NCI-H345 (cell line): ENCODE measurements at places on chromosomes 7 and 10.

DNA sequence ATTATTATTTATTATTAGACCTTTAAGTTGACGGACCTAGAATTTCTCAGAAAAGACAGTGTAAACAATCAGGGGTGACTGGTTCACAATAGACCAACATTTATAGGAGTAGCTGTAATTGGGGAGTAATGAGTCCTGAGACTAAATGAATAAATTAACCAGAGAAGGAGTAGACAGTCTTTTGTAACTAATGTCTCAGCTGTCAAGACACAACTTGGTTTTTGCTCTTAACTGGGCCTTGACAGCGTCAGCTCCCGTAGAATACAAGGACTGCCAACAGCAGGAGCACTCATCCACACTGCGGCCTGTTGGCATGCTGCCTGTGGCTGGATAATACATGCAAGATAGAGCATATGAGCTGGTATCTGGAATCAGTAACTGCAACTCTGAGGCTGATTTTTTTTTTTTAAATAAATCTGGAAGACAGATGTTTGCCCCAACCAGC lies 123.9 kb downstream of the CACNA2D1 start:
- DNase-seq: peak; percentile 87

DNA sequence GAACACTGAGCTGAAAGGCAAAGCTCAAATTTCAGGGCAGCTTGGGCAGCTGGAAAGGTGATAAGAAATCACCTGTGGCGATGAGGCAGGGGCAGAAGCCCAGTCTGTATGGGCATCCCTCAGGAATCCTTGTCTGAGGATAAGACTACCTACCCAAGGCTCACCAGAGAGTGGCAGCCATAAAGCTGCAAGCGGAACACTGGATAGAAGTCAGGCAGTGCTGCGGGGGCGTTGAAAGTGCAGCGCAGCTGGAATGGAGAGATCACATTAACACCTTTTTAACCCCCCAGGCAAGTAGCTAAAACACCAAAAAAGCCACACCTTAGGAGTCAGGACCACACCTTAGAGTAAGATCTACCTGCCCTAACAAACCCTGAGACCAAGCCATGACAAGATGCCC lies 38.2 kb downstream of the ABCB5 start:
- DNase-seq: no peak

DNA sequence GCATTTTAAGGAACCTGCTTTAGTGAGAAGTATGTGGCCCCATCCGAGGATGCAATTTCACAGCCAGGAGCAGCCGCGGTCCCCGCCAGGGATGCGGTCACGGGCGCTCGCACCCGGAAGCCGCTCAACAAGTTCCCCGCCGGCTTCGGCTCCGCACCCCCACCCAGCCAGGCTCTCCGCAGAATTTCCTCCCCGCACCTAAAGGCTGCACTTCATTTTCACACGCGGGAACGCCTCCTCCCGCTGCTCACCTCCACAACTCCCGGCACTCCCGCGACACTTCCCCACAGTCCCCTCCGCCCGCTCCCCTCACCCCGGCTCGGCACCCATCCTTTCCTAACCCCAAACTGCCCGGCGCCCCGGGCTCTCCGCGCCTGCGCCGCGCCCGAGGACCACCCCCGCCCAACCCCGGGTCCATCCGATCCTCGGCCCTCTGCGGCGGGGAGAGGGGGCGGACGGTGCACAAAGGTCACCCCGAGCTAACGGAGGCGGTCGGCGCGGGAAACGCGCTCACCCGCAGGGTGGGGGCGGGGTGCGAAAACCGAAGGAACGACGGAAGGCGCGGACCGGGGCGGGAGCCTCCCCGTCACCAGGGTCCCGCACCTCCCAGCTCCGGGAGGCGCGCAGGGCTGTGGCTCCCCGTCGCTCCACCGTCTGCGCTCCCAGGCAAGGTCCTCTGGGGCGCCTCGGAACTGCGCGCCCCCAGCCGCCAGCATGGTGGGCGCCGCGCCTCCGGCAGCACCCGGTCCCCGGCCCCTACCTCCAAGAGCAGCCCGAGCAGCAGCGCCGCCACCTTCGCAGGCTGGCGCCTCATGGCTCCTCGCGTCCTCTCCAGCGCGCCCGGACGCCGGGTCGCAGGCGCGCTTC lies 558 bp downstream of the VOPP1 start:
- DNase-seq: peak; percentile 62

GRCh38 chr10:63554657-63555056 lies 33.5 kb downstream of the REEP3 start:
- DNase-seq: no peak

DNA sequence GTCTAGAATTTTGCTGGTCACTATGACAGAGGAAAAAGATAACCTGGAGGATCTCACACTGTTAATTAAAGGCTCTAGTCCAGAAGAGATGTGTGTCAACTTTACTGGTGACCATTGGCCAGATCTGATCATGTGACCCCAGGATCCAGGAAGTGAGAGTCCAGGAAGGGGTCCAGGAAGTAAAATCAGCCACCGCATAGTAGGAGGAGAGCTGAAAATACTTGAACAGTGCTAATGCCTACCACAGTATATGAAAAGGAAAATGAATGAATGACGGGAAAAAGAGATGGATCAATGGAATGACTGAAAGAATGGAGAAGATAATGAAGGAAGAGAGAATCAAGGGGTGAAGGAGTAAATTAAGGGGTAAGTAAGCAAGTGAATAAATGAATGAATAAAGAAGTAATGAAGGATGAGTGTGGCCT lies 415.3 kb downstream of the RPS24 start:
- no peak for DNase-seq

DNA sequence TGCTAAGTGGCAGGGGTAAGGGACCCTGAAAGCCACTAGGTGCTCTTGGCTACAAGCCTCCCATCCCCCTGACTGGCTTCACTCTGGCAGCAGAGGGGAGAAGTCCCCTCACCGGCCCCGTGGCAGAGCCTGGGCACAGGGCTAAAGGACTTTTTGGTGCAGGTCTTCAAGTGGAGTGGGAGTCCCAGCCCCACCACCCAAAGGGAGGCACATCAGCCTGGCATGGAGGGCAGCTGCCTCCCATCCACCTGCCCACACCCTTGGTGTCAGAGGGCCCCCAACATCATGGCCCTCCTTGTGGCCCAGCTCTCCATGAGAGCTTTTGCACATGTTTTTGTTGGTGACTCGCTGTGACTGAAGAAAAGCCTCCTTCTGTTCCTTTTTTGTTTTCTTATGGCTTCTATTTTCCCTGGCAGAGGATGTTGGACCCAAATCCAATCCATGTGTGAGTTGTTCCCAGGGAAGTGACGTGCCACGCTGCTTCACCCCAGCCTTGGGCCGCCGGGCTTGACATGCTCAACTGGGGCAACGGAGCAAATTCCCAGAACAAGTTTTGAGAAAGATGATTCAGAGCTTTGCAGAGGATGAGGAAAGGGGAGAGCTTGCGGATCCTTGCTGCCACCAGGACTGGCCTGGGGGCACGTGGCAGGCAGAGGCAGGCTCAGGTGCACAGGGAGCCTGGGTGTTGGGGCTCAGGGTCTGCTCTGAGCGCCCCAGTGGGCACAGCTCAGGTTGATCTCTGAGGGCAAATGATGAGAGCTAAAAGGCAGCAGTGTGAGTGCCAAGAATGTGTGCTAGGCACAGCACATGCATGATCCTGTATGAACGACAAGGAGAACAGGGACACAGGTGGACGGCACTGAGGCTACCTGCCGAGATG lies 1.9 kb upstream of the AEBP1 start:
- DNase-seq: no peak

DNA sequence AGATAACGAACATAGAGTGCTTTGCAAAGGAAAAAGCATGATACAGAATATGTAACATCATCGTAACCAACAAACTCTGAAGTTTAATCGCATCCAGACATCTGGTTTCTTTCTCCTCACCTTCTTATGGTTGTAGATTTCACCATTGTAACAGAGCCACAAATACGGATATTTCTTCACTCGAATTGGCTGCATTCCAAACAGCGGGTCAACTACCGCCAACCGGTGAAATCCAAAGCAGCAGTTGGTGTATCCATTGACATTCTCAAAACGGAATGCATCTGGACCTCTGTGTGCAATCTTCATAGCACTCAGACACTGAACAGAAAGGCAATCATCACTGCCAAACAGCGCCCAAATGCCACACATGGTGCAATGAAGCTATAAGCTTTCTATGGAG lies 3.4 kb downstream of the ASNS start:
- no peak for DNase-seq

DNA sequence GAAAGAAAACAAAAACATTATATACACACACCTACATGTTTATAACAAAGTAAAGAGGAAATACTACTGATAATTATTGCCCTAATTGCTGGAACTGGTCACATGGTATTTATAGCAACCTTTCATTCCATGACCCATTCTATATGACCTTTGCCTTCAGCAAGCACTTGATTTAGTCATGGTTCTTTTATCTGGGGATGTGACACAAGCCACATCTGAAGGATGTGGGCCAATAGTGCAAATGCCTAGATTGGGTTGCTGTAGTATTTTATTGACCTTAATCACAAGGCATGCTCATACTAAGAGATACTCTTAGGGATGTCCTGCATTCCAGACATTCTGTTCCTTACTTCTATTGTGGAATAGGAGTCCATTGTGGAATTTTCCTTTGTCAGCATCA lies 723.5 kb upstream of the POM121L12 start:
- no peak for DNase-seq

- no peak for DNase-seq
These were observed 49.9 kb upstream of the RELN start for GRCh38 chr7:104039363-104039762.
